ENCODE measurements at places on chromosomes 4 and X.

DNA sequence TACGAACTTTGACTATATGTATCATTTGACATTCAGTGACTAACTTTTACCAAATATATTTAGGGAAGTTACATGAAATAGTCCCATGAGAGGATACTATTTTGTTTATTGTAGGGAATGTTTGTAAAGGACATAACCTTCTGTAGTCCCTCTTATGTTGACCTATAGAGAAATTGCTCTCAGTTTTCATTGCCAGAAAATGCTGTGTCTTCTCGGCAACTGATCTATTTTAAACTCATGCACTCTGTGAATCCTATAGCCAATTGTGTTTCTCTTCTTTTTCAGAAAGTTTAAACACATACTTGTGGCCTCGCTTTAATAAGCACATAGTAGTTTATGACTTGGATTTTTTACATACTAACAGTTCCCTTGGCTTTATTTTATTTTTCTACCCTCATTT is 38.2 kb downstream of the DMP1 start:
- DNase-seq: no peak

- no peak for DNase-seq
Observed at GRCh38 chr4:150475763-150476162, 106.2 kb upstream of the MAB21L2 start.

DNA sequence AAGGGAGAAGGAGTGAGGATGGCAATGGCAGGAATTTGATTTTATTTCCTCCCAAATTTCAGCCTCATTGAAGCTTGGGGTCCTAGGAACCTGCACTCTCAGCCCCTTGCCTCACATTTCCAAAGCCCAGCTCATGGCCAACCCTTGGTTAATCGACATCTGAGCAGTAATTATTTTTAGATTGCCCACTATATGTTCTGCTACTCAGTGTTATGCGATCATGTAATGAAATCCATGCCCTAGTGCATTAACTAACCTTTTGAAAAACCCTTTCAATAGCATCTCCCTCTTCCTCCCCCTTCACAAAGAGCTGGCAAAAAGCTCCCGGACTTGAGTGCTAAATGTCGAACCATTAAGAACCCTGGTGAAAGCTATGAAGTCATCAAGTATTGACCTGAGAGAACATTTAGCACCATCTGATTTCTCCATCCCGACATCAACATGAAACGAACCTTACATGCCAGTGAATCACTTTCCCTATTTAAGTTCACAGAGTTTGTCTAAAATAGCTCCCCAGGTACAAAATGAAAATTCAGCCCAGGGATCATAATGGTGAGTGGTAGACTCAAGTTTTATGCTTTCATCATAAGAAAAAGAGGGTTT is 59.2 kb upstream of the RPS6KA3 start:
- DNase-seq: no peak

- no peak for DNase-seq
Observed at GRCh38 chr4:56874923-56875322, 32.8 kb upstream of the REST start.

- DNase-seq: no peak
Observed at GRCh38 chr4:23001478-23001877, 308.7 kb downstream of the GBA3 start.

- no peak for DNase-seq
Observed at GRCh38 chrX:69120476-69120875, 44.8 kb downstream of the PJA1 start.

GRCh38 chr4:37715889-37716402 is 29.8 kb upstream of the RELL1 start:
- no peak for DNase-seq
